Thoracic aorta (tissue), 2 donors: ENCODE measurements at places on chromosomes 12 and 14. TPM values are rescaled to one million over a fixed set of nuclear protein-coding genes. Genes with fewer than 3 reads are reported as not detected.

GRCh38 chr12:20398686-20399085, 30.3 kb downstream of the PDE3A start:
- no peak for DNase-seq

DNA sequence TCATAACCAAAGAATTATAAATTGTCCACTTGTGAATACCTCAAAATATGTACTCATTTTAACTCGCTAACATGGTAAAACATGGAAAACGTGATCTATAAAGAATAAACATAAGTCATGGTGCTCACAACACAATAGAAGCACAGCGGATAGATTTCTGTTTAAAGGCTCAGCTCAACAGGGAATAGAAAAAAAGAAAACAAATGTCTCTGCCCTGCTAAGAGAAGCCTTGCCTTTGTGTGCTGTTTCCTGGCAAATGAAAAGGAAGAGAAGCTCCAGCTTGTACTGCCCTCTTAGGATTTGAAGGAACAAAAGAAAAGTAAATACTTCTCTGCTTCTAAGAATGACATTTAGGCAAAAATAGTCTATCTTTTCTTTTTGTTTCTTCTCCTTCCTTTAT, 121.0 kb upstream of the KRR1 start:
- DNase-seq, result no peak

- DNase-seq, result no peak
Measured at GRCh38 chr14:60315196-60315990, 66.4 kb downstream of the PPM1A start.

Gene VRTN
- total RNA-seq, result not detected

GRCh38 chr12:4030929-4031702, 157.9 kb upstream of the PARP11 start:
- DNase-seq, result peak; percentile 70

GRCh38 chr14:81449114-81449513, 49.0 kb upstream of the STON2 start:
- no peak for DNase-seq

- DNase-seq, result no peak
Measured at GRCh38 chr12:116835484-116835883, 45.8 kb downstream of the HRK start.

GRCh38 chr14:57382283-57382682, 8.1 kb upstream of the NAA30 start:
- DNase-seq, result no peak

Gene TUNAR
- not detected for total RNA-seq

GRCh38 chr12:28550757-28551704, 360.8 kb downstream of the CCDC91 start:
- DNase-seq, result no peak

Gene TPCN1
- total RNA-seq, result 93.5 TPM

Gene MUCL1
- not detected for total RNA-seq

Gene GALNT4
- total RNA-seq, result 14.3 TPM

- no peak for DNase-seq
Measured at GRCh38 chr14:75742867-75743266, 81.8 kb downstream of the TTLL5 start.
